ENCODE measurements at places on chromosomes 2 and 18.

DNA sequence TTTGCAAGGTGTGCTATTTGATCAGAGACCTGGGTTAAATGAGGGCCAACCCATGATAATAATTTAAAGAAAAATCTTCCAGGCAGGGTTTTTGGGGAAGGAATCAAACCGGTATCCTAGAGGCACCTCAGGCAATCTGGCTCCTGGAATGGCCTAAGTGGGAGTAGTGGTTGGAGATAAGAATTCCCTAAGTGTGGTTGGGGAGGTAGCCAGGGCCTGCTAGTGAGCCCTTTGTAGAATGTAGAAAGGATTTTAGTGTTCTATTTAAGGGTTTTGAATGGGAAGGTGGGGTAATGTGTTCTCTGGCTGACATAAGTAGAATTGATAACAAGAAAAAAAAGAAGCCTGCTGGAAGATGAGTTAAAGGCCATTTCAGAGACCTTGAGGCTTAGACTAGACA lies 422.2 kb downstream of the XIRP2 start:
- no peak for DNase-seq

DNA sequence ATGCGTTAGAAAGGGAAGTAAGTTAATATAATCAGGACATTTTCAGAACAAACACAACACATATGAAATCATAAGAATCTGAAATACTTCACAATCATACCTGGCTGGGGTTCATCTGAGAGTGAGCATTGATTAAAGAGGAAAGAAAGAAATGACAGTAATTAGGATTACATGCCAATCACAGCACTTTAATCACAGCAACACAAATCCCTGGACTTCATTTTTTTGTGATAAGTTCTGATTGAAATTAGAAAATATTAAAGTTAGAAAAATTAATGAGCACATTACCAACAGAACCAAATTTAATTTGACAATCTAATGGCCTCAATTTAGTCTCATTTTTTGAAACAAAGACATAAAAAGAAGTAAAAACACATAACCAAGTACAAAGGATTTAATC lies 121.9 kb downstream of the LRP2 start:
- DNase-seq = no peak

GRCh38 chr2:26615336-26615859 lies 25.8 kb downstream of the CIB4 start:
- no peak for DNase-seq

DNA sequence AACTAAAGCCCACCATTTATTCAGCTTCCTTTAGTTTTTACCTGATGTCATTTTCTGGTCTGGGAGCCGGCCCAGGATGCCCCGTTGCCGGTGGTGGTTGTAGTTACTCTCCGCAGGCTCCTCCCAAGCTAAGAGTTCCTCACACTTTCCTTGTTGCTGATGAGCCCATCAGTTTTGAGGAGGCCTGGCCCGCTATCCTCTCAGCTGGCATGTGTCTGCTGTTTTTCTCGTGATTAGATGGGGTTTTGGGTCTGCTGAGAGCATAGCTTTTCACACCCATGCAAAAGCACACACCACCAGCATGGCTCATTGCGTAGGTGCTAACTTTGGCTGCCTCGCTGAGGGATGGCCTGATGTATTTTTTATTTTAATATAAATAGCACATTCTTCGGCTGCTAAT lies 72.1 kb downstream of the PSMG2 start:
- DNase-seq = no peak

DNA sequence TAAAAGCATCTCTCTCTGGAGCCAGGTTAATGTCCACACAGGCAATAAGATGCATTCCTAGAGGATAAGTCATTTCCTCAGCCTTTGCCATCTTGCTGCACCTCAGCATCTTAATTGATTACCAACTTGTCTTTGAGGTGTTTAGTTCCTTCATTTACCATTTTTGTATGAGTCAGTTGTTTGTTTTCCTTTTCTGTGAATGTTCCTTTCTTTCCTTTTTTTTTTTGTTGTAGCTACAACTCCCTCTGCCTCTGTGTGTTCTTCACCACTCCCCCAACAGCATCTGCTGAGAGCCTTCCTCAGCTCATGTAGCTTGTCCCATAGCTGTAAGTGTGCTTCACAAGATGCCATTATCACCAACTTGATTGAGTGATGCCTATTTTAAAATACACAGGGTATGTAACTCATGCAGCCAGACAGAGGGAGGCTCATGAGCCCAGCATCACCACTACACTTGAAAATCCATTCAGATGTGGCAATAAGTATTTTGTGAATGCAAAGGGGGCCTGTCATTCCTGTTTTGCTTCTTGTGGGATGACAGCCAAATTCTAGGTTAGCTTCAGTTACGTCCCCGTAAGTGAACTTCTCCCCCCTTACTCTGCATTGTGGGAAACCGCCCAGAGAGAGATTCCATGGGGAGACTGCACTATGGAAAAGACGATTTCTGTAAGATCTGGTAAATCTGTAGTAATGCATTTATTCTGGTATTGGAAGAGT lies 315.9 kb upstream of the ZEB2 start:
- peak; percentile 38 for DNase-seq

GRCh38 chr2:233011702-233012131 lies 1.3 kb downstream of the NGEF start:
- DNase-seq = no peak

DNA sequence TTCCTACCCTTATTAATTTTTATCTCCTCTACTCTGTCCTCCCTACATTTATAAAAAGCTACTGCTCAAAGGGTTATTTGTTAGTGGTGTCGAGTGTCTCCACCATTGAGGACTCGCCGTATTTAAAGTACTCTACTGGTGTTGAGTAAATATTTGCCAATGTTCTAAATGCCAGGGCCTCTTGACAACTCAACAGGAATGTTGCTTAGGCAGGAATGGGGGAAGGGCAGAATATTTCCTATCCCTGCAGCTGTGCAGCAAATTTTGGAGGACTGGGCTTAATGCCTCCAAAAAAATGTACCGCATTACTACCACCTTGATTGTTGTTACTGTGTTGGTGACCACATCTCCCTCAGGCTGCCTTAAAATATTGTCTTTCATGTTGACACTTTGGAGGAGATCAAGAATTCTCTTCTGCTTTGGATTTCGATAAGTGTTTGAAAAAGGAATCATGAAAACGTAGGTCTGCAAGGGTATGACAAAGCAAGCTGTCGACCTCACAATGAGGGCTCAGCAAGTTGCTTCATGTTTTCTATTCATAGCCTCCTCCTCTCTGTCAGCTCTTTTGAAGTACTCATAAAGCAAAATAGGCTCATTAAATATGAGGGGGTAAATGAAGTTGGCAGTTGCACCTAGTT lies 84.3 kb downstream of the EFEMP1 start:
- peak; percentile 42 for DNase-seq

- DNase-seq = no peak
Observed at GRCh38 chr2:15383695-15384350, 177.3 kb downstream of the NBAS start.

DNA sequence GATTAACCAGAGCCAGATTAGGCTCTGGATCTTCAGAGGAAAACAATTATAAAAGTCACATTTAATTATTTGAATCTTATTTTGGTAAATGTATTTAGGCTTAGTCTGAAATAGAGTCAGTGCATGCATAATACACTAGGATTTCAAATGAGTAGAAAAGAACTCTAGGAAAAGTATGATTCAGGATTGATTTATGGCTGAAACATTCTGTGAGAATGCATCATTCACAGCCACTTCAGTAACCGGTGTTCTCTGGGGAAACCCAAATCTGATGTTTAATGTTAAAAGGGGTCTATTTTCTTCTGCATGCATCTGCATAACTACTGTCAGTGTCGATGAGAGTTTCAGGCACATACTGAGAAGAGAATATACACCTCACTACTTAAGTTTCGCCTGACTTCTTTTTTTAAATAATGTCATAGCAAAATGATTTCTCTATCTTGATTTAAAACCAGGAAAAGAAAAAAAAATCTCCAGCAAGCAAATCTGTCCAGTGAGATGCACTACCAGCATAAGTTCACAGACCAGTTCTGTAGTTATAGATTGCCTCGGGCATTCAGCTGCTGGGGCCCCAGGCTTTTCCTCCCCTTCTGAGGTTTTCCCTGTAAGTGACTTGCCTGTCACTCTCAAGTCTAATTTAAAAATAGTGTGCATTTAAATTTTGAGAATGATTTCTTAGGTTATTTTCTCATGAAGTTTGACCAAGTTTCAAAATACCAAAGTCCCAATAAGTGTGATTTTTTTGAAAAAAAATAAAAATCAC lies 501.5 kb downstream of the NR4A2 start:
- no peak for DNase-seq

- DNase-seq = no peak
Observed at GRCh38 chr2:42823744-42824453, 31.5 kb upstream of the HAAO start.

GRCh38 chr2:152718909-152719645 lies 657 bp downstream of the ARL6IP6 start:
- peak; percentile 48 for DNase-seq

DNA sequence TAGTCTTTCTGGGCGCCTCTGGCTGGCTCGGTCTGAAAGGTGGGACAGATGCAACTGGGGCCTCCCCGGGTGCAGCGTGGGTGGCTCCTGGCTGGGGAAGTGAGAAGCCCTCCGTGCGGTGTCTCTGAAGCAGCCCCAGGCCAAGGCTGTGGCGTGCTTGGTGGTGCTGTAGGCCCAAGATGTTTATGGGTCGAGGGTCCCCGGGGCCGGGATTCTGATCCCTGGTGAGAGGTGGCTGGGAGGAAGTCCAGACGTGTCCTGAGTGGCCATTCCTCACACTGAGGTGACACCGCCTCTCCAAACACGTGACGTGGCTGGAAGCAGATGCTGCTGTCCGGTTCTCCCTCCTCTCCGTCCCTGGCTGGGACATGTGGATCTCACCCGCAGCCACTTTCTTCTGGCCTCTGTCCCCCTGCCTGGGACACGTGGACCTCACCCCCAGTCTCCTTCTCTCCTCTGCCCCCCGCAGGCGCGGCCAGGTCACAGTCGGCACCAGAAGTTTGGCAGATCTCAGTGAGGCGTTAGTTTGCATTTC lies 12.6 kb downstream of the RTP5 start:
- no peak for DNase-seq

DNA sequence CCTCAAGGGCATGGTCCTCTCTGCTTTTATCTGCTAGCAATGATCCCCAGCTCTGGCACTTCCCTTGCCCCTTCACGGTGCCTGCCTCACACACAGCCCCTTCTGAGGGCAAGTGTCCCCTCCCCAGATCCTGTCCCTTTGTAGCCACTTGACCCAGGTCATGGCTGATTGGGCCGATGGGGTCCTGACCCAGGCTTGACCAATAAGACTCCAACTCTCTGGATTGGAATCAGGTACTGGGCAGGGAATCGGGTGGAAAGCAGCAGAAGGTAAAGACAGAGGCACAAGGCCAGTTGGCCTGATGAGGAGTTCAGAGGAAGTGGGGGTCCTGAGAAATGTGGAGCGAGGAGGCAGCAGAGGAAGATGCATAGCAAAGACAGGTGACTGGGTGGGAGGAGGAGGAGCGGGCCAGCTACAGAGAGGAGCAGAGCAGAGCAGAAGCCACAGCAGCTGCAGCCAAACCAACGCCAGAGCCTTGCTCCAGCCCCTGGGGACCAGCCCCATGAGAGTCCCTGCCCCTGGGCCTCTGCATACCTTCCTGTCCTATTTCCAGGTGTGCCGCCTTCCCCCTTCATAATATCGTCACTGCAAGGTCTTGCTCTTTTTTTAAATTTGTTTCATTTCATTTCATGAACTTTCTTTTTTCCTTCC lies 39.1 kb downstream of the CAPN13 start:
- no peak for DNase-seq

GRCh38 chr2:156867201-156867600 lies 390.3 kb upstream of the GALNT5 start:
- DNase-seq = peak; percentile 5

GRCh38 chr2:102841107-102841840 lies 79.4 kb downstream of the TMEM182 start:
- peak; percentile 45 for DNase-seq

- peak; percentile 29 for DNase-seq
Observed at GRCh38 chr2:127721978-127722355, 20.7 kb downstream of the SFT2D3 start.

GRCh38 chr2:23767876-23768621 lies 158.9 kb downstream of the ATAD2B start:
- DNase-seq = peak; percentile 4

DNA sequence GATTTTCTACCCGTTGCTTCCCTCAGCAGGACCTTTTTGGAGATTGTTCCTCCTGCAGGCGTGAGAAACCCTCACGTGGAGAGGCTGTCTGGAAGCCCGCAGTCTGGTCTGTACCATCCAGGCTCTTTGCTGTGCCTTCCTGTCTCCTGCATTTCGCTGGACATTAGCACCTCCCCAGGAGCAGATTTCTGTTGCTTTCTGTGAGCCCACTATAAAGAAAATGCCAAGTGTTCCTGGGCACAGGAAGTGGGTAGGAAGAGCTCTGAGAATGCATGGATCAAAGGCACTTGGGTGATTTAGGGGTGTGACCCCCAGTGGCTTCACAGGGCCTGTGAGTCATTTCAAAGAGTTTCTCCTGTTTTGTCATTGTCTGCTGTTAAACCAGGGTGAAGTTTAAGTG lies 27.3 kb downstream of the SPTBN1 start:
- peak; percentile 62 for DNase-seq

DNA sequence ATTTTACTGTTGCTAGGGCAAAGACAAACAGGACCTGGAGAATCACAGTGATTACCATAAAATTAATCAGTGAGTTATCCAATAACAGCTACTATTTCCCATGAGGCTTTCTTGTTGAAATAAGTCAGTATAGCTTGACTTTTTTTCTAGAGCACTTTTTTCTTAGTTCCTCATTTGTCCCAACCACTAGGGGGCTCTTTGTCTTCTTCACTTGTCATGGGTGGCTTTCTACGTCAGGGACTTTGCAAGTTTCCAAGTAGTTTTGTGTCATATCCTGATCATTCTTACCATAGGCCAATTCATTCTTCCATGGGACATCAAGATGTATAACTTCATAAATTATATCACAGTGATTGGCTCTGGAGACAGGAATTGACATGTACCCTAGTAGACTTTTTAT lies 1019.6 kb upstream of the PIK3C3 start:
- no peak for DNase-seq

GRCh38 chr2:160606341-160606740 lies 112.7 kb upstream of the RBMS1 start:
- DNase-seq = no peak

DNA sequence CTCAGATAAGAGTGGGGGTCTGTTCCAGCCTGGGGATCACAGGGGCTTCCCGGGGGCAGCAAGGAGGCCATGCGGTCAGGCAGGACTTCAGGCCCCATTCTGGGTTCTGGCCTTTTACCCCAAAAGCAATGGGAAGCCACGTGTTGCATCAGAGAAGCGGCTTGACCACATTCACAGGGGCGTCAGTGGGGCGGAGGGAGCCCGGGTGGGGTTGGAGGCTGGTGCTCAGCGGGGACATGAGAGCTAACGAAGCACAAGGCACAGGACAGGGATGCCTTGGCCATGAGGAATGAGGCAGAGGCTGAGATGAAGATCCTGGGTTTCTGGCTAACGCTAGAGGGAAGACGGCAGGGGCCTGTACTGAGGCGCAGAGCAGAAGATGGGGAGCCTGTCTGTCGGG lies 6.1 kb downstream of the HJURP start:
- no peak for DNase-seq

DNA sequence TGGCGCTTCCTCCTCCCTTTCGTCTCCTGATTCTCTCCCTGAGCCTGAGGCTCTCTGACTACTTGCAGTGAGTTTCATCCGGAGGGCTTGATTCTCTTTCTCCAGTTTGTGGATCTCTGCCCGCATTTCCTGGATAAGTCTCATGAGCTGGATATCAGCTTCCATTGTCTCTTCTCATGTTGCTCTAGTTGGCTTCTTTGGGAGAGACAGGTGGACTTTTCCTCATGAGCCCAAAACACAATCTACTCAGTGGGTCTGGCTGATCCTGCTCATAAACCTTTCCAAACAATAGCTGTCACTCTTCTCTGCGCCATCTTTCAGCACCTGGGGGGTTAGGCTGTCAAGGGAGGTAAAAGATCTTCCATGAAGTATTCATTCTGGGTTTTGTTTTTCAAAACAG lies at the start of gene CCDC195:
Gene CCDC195 (minus strand): TSS at position 165 of the 400 bp plus-strand sequence. CDS start 0 bp downstream, at position 165.
- no peak for DNase-seq
